Stimulated activated naive CD4-positive, alpha-beta T cell (primary cell): ENCODE measurements at places on chromosomes 1 and 21.
A peak's percentile ranks its signal among the peaks of the same experiment; 100 is the strongest.

GRCh38 chr1:179205284-179205683 lies 24.2 kb downstream of the ABL2 start:
- DNase-seq = no peak

DNA sequence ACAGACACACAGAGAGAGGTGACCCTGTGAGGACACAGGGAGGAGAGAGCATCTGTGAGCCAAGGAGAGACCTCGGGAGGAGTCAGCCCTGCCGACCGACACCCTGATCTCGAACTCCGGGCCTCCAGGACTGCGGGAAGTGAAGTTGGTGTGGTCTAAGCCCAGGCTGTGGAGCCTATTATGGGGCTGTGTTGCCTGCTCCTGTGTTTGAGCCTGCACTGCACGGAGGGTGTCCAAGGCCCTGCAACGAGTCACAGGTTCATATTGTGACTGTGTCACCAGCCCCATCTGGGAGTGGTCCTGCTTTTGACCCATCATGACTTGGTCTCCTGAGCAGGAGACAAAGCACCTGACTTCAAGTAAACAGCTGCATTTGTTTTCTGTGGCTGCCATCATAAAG lies 186.0 kb upstream of the AJAP1 start:
- DNase-seq = no peak

DNA sequence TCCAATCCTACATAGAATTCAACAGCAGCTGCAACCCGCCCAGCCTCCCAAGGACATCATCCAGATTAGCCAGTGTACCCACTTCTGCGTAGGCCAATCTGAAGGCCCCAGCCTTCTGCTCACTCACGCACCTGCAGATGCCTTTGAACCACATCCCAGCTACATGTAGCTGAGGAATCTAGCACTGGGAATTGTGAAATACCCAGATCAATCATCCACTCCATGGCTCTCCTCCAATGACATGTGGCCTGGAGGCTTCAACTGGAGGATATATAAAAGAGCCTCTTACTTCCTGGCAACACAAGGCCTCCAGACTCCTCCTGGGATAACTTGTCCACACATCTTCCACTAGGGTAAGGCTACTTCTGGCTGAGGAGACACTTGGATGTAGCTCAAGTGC lies at the start of gene LCE6A:
TSS of gene LCE6A (plus strand) at position 301 of the 400 bp plus-strand sequence. CDS start 665 bp downstream, outside the sequence.
- DNase-seq = no peak

DNA sequence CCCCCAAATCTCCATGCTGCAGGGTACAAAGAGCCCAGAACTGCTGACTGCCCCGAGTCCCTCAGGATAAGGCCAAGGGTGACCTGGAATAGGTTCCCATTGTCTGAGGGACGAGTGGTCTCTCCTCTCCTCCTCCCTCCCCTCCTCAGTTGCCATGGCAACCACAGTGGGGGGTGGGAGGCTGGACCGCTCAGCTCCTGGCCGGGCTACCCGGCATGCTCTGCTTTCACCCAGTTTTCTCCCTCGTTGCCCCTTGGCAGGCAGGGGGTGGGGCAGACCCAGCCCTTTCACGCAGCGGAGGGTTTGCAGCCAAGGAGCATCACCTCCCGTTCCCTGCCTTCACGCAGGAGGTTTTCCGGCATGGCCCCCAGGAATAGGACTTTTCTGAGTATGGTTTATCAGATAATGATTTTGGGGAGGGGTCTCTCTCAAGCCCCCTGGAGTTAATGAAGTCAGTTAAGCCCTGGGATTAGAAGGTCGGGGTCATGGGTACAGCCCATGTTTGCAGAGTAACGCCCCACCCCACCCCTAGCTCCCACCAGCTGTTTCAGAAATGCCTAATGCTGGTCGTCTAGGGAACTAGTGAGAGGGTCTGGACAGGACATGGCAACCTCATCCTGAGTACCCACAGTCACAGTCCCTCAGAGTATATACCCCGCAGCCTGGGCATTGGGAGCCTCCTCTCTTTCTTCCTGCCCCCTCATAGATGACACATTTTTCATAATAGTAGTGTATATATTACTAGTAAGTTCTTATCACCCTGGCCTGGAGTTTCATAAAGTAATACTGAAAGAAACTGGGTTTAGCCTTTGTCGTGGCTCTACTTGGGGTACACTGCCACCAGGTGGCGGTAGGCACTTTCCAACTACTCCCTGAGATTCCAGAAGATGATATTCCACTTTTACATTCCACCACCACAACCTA lies 20.7 kb downstream of the C1QB start:
- DNase-seq = no peak

DNA sequence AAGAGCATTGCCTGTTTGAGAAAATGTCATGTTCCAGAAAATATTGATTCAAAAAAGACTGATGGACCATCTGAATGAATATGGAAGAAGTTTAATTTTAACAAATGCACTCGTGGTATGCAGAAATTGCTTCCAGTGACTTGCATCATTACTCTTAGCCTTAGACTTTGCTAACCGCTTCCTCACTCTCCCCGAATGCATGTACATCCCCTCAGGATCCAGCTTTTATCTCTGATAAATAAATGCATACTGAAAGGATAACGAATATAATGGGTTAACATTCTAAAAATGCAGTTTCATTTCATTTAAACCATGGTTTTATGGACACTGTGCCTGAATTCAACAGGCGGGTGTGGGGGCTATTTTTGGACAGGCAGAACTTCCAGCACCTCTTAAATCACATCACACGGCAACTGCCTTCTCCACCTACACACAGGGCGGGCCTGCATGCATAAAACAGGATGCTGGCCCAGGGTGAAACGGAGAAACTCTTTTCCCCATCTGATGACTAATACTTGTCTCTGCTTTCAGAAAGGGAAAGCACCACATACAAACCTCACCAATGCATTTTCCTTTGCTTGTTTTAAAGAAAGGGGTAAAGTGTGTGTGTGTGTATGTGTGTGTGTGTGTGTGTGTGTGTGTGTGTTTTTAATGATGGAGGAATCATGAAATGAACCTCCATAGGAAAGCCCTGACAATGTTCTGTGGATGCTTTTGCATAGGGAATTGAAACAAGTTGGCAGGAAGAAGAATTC lies 48.7 kb downstream of the SPAG17 start:
- DNase-seq = no peak

DNA sequence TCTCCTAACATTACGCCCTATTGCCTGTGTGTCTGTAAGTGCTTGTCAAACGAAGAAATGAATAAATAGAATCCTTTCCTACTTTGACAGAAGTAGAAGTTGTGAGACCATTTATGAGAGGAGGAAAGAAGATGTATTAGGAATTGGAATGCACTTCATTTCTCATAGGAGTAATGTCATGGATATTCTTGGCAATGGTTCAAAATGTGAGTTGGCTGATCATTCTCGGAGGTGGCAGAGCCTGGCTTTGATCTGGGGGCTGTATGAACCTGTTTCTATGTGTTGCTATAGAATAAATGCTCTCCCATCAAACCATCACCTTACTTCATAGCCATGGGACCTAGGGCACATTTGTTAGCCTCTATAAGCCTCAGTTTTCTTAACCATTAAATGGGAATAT lies 10.1 kb upstream of the SERBP1 start:
- no peak for DNase-seq

GRCh38 chr1:228107636-228108035 lies 1.5 kb downstream of the MRPL55 start:
- DNase-seq = no peak

DNA sequence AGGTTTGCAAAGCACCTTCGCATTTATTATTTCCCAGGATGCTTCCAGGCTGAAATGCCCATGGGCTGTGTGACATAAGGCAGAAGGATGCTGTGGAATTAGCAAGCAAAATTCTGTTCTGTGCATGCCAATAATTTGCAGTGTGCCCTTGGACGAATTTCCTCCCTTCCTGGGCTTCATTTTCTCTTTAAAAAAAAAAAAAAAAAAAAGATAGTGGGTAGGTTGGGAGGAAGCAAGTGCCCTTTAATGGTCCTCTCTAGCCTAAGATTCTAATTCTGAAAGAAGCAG lies 2.5 kb upstream of the ID3 start:
- no peak for DNase-seq

DNA sequence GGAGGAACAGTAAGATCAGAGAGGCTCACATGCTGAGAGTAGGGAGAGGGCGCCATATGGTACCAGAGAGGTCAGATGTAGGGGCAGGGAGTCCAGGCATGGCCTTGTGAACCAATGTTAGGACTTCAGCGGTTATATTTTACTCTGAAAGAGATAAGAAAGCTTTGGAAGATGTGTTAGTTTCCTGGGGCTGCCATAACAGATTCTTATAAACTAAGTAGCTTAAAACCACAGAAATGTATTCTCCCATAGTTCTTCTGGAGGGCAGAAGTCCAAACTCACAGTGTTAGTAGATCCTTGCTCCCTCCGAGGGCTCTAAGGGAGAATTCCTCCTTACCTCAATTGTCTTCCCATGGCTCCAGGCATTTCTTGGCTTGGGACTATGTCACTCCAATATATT lies 502.5 kb upstream of the ADGRL2 start:
- no peak for DNase-seq

DNA sequence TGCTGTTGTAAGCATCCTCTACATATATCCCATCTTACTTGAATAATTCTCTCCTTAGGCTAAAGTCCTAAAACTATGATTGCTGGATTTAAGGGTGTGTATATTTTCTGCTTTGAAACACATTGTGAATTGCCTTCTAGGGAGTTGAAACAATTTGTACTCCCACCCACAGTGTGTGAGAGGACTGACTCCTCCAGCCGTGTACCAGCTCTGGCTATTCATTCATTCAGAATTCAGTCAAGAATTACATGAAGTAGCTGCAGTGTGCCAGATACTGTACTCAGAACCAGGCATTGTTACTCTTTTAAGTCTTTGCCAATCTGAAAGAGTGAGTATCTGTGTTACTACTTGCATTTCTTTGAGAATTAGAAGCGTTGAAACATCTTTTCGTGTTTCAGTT lies 135.0 kb downstream of the DHRS3 start:
- no peak for DNase-seq

DNA sequence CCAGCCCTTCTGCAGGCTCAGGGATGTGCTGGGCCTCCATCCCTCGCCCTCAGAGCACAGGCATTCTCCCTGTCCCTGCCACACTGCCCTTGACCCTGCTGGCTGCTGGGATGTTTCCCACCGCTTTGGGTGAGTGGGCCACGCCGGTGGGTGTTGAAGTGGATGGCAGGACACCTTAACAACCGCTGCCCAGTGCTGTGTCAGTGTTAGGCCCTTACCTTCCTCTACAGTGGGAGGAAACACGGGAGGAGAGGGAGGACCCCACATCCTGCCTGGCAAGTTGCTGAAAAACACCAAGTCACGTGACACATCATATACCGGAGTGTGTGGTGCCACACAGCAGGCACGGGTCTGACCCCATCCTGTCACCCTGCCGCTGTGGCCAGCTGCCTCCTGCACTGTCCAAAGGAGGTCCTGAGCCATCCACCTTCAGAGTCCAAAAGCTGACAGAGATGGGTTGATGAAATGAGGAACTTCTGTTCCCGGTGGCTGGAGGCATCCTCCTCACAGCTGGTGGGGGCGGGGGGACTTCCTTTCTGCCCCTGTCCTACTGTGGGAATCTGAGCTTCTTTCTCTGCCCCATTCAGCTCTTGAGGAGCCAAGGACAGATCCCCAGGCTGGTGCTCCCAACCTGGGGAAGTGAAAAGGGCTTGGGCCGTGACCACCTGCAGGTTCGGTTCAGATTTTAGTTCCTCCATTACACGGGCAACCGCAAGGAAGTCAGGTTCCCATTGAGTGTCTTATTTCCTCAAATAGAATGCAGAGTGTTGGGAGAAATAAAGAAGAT lies 3.2 kb upstream of the THEMIS2 start:
- DNase-seq = peak; percentile 58

- DNase-seq = no peak
These were observed 255.1 kb downstream of the NFIA start for GRCh38 chr1:61337441-61337951.

GRCh38 chr1:9711466-9712020 lies 60.0 kb downstream of the PIK3CD start:
- DNase-seq = no peak

DNA sequence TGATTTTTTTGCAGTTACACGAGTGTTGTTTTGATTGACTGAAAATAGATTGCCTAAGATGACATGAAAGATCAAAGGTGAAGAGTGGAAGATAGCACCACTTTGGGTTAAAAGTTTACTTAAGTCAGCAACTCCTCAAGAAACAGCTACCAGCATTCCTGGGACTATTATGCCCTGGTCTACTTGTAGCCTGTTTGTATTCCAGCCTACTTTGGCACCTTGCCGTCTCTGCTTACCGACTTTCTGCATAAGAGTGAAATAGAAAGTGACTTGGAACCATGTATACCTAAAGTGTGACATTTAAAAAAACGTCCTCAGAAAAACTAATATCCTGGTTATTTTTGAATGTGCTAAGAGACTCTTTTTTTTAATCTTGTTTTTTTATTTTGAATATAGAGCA lies 631.5 kb upstream of the PTBP2 start:
- DNase-seq = no peak

- no peak for DNase-seq
These were observed 91.2 kb downstream of the UBIAD1 start for GRCh38 chr1:11364170-11364569.

GRCh38 chr1:76005765-76006164 lies 68.8 kb upstream of the ST6GALNAC3 start:
- DNase-seq = no peak

GRCh38 chr1:209775678-209776077 lies 8.7 kb downstream of the C1orf74 start:
- DNase-seq = no peak
